ENCODE measurements at places on chromosomes 4 and X.

DNA sequence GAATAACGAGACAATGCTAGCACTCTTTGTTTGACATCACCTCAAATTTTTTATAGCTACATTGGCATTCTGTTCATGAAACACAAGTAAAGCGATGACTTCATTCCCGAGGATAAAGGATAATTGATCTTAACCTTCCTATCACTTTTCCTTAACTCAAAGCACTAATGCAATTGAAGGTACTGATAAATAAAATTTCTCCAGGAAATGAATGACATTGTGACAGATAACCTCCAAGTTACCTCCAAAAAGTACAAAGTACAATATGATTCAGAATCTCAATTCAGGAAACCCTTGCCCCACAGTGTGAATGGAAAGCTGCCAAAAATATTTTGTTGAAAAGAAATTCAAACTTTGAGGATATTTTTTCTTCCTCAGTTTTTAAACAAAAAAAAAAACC, 1.8 kb downstream of the PRSS12 start:
- DNase-seq, result no peak

GRCh38 chr4:126265888-126266287, 951.1 kb downstream of the FAT4 start:
- DNase-seq, result no peak

DNA sequence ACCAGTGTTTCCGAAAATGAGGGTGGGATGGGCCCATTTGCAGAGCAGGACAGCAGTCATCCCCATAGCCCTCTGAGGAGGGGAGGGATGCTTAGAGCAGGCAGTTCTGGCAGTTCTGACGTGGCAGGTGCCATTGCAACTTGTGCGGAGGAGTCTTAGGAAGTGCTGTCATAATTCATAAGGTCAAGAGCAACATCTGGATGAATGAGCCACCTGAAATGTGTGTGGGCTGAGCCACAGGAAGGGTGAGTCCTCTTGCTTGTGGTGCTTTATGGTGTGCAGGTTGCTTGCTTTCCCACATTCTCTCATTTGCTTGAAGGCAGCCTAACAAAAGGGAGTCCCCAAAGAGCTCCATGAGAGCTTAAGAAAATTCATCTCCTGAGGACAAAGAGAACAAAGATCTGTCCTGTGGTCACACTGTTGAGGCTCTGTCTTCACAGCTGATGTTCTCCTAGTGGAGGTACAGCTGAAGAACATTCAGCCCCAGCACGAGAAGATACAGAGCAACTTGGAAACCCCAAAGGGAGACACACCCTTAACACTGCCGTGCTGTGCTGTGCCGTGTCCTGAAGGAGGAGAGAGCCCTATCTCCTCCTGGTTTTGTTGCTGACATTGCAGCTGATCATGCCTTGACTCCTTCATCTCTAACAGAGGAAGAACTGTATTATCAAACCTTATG, 60.3 kb downstream of the DLG3 start:
- DNase-seq, result no peak

DNA sequence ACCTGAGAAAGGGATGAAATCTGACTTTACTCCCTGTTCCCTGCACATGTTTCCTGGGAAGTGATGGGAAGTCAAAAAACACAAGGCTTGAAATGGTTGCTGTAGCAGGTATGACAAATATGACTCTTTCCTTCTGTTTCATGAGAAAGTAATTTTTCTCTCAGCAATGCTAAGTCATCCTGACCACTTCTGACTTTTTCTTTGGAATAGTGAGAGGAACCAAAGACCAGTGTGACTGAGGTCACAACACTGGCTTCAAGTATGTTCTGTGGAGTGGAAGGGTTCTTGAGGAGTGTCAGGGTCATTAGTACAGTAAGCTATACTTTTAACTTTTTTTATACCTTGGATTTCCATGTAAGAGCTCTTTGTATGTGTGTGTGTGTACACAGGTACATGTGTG, 225.3 kb downstream of the PPP3CA start:
- DNase-seq, result no peak

- no peak for DNase-seq
Observed at GRCh38 chr4:159489646-159490045, 386.8 kb downstream of the RAPGEF2 start.

GRCh38 chr4:158993891-158994290, 109.0 kb upstream of the RAPGEF2 start:
- no peak for DNase-seq

DNA sequence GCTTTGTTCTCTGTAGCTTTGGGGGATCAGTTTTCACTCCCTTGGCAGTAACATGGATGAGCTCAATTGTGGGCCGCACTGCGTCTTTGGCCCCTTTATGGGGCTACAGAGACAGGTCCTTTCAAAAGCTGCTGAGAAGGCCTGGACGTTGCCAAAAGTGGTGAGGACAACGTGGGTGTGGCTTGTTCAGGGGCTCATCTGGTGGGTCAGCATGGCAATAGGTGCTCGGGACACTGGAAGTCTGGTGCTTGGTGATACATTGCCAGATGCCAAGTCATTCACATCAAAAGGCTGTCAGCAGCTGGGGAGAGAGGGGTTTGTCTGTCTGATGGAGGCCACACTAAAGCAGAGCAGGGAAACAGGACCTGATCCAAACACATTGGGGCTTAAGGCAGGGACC, 149.8 kb upstream of the EOLA2 start:
- no peak for DNase-seq

DNA sequence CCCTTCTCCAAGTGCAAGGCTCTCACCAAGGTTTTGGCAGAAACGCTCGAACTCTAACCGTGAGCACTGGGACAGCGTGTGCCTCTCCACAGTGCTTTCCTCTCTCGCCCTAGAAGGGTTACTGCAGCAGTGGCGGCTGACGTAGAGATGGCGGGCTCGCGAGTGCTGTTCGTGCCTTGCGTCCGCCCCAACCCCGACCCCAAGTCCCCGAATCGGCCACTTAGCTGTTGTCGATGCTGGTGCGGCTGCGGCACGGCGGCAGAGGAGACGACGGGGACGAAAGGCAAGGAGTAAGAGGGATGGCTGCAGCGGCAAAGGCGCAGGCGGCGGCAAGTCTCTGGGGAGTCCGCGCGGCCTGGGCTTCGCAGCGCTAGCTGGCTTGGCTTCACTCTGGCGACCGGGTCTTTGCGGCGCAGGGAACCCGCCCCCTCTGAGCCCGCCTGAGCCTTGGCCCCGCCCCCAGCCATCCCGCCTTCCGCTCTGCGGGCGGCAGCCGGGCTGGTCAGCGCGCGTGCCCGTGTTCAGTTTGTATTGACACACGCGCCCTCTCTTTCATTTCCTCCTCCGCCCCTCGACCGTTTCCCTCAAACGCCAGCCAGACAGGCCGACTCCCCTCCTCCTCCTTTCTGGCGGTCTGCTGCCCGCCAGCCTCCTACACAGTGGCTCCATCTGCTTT, at the start of gene SPIN4:
Gene SPIN4 (minus strand): TSS at position 392 of the 676 bp plus-strand sequence. CDS start 513 bp downstream, outside the sequence.
- peak; percentile 64 for DNase-seq

- no peak for DNase-seq
Observed at GRCh38 chr4:171601091-171601490, 212.1 kb upstream of the GALNTL6 start.

GRCh38 chrX:12439416-12439815, 301.1 kb downstream of the FRMPD4 start:
- no peak for DNase-seq

GRCh38 chr4:56468097-56468422, 643 bp downstream of the SRP72 start:
- no peak for DNase-seq

GRCh38 chr4:73620115-73620792, at the start of gene RASSF6:
TSS of gene RASSF6 (minus strand) at chr4:73620436. CDS start at chr4:73611795, 8,641 bp downstream.
- no peak for DNase-seq

DNA sequence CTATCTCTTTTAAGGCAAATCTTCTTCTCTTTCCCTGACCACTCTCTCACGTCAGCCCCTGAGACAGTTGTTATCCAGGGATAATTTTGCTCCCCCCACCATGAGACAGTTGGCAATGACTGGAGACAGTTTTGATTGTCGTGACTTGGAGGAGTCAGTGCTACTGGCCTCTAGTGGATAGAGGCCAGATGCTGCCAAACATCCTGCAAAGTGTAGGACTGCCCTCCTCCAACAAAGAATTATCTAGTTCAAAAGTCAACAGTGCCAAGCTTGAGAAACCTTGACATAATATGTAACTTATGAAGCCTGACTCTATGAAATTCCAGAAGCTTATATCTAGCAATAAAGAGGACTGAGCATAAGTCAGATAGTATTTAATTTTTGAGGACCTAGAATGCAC, 502.1 kb upstream of the IGFBP7 start:
- no peak for DNase-seq

- no peak for DNase-seq
Observed at GRCh38 chr4:120331486-120332370, 265.1 kb upstream of the MAD2L1 start.

DNA sequence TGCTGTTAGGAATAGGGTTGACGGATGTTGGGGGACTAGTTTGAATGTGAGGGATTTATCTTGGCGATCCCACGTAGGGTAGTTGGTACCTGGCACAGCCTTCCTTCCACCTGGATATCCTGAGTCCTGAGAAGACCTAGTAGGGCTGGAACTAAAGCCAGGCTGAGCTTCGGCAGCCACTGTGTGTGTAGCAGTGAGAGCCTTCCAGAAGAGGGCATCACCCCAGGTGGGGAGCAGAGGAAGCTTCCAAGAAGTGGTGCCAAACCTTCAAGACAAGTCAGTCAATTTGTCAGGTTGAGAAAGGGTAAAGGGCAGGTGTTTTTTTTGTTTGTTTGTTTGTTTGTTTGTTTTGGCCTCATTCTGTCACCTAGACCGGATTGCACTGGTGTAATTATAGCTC, 1.2 kb upstream of the FGFBP2 start:
- DNase-seq, result no peak

DNA sequence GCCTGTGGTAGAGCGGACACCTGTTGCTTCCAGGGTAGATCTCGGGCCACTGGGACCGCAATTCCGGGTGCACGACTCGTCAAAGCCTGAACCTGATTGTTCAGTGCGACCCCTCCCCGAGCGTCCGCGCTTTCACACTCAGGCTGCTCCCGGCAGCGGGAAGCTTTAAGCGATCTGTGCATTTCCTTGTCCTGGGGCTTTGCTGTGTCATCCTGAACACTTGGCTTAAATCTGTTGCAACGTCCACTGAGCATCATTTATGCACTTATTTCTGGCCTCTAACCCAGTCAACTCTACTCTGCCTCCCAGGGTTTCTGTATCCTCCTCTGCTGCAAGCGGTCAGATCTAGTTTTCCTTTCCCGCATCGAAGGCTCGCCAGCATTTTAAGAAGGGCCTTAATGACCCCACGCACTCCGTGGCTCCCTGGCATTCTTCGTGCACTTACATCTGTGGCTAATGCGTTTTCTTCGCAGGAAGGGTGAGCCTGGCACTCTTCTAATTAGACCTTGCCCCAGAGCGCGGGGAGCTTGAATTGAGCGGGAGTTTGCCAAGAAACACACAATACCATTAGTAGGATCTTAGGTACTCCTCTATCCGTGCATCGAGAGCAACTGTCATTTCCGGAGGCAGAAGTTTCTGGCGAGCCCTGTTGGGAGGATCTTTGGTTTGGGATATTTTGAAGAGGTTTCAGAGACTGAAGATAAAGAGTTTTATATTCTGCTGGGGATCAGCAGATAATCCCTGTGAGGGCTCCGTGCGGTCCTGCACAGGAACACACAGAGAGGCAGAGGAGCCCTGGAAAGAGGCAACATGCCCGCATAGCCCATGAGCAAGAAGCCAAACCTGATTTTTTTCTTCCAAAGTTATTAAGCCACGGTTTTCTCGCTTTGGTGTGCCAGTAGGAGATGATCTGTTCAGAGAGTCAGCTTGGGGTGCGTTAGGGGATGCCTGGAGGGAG, 654 bp upstream of the DDIT4L start:
- DNase-seq, result no peak

- no peak for DNase-seq
Observed at GRCh38 chrX:52270453-52271116, 85.9 kb downstream of the MAGED4 start.

DNA sequence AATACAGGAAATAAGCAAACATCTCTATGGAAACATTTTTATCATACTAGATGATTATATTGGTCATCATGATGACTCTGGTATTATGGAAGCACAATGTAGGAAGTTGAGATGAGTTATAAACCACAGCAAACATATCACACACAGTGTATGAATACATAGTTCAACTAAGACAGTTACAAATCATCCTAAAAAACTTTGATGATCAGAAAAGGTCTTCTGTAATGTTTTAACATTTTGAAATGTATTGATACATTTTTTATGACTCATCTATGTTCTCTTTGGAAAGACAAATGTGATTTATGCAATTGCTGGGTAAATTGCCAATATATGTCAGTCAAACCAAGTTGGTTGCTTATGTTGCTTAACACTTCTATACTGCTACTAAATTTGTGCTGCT, 4.8 kb downstream of the CXCL3 start:
- DNase-seq, result no peak

DNA sequence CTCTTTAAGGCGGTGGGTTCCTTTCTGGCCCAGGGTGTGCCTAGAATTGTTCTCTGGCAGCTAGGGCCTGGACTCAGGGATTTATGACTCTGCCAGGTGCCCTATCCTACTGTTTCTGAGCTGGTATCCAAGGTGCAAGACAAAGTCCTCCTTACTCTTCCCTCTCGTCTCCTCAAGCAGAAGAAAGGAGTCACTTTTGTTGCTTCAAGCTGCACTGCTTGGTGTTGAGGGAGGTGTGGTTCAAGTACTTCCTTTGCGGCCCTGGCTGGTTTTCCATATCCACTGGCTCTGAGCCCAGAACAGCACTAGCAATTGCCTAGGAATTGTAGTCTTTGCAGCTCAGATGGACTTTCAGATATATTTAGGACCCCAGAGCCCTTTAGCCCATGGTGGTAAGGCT, 39.3 kb downstream of the RTL3 start:
- DNase-seq, result no peak

DNA sequence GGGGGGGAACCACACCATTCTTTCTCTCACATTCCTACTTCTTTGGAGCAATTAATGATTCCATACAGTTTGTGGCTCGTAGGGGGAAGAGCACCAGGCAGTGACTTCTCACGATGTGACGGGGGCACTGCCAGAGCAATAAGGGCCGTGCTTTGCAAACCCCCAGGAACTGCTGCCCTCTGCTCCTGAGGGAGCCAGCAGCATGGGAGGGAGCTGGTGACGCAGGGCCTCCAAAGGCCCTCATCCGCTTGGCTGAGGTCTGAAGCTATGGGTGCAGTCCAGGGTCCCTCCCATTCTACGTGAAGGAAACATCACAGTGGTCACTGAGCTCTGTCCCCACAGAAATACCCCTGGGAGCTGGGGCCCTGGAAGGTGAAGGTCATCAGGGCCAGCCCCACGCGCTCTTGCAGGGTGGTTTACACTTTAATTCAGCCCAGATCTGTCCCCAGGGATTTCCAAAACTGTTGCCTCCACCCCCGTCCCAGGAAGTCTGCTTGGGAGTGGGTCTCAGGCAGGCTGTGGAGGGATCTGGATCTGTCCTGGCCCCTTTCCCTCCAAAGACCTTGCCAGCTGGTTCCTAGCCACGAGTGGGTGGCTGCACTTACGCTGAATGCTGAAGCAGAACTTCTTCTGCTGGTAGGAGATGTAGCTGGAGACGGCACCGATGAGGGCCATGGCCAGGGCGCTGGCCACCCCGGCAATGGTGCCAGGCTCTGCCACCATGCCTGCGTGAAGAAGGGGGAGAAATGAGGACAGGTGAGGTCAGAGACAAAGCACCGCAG, 82.6 kb downstream of the MTMR1 start:
- no peak for DNase-seq

DNA sequence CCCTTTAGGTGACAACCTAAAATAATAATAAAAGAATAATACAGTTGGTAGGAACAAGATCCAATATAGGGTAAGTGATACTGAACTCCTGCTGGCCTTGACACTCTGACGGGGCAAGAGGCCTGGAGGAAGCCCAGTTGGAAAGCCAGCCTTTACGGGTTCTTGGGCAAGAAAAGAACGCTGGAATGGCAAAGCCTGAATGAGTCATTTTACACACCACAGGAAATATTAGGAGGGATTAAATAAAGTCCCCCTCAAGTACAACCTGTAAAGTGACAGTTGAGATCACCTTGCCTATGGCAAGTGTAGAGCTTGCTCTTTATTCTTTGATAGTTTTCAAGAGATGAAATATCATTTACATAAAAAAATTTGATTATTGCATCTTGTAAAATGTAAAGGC, 244.5 kb upstream of the TLL1 start:
- no peak for DNase-seq

All from GM18507 (cell line).